SJCRH30 (cell line): ENCODE measurements at places on chromosomes 12 and 14.

DNA sequence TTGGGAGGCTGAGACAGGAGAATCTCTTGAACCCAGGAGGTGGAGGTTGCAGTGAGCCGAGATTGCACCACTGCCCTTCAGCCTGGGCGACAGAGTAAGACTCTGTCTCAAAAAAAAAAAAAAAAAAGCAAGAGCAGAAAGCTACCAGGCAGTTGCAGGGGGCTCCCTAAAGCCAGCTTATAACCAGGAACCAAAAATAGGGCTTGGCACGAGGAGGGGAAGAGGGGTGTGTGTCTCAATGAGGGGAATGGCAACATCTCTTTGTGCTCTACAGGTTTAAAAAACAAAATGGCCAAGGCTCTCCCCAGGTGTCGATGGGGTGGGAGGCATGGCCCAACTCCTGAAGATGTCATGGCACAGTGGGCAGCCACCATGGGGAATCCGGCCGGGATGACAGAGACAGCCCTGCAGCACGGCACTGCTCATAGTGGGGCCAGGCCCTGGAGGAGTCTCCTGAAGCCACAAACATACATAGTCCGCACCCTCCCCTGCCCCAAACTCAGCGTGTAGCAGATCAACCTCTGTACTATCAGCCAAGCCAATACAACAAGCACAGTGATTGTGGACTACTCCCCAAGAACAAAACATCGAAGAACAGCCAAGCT, 16.0 kb upstream of the EIF5 start:
- DNase-seq, result no peak

GRCh38 chr12:95633049-95633731, 81.9 kb upstream of the USP44 start:
- peak; percentile 28 for DNase-seq

DNA sequence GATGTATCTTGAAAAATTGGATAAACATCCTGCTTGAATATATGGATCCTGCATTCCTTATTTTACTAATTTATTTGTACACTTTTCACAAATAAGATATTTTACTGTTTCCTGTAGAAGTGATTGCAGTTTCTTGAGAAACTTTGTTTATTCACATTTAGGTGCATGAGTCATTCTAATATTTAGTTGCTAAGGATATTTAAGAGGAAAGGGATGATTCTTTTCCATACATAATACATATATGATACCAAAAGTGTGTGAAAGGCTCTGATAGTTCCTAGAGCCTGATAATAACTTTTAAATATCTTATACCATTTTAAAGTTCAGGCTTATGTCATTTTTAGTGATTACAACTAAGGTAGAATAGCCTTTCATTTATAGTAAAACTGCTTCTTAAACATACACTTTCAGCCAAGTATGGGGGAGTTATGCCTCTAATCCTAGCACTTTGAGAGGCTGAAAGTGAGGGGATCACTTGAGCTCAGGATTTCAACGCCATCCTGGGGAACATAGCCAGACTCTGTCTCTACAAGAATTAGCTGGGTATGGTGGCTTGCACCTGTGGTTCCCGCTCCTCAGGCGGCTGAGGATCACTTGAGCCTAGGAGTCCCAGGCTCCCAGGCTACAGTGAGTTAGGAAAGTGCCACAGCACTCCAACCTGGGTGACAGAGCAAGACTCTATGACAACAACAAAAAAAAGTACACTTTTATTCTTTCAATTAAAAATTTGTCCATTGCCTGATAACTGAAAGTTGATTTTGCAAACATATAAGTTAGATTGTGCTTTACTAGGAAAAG, 262.6 kb upstream of the LRIG3 start:
- peak; percentile 27 for DNase-seq

- no peak for DNase-seq
Measured at GRCh38 chr12:42090899-42091298, 53.8 kb downstream of the GXYLT1 start.

GRCh38 chr12:6567112-6567670, 900 bp downstream of the NOP2 start:
- DNase-seq, result peak; percentile 19

GRCh38 chr14:68225321-68225720, 405.7 kb downstream of the RAD51B start:
- DNase-seq, result no peak

GRCh38 chr14:22466491-22466890, 122.5 kb downstream of the DAD1 start:
- DNase-seq, result no peak

DNA sequence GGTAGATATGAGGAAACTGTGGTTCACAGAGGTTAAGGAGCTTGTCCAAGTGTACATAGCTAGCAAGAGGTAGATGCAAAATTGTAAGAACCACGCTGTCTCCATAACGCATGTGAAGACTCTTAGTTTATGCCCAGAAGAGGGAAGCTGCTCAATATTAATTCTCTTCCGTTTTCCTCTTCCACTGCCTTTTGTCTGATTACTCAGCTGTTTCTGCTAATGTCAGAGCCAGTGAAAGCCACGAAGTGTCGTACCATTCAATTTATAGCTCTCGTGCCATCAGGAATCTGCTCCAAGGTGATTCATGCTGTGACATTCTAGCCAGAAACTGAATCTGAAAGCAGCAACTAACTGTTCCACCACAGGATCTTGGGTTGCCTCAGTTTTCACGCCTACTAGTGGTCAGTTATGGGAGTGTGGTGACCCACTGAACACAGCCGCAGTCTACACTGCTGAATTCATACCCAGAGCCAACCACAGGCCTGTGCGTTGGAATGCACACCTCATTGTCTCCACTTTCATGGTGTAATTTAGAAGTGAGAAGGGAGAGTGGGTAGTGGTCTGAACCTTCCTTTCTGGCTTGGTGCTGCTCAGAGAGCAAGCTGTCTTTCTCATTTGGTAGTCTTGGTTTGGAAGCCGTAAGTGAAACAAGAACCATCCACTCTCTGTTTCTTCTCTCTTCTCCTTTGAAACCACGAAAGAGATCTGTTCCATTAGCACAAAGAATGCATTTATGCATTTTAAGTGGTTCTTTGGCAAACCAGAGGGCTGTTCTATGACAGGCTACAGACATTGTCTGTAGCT, 74.2 kb upstream of the NAP1L1 start:
- peak; percentile 77 for DNase-seq

DNA sequence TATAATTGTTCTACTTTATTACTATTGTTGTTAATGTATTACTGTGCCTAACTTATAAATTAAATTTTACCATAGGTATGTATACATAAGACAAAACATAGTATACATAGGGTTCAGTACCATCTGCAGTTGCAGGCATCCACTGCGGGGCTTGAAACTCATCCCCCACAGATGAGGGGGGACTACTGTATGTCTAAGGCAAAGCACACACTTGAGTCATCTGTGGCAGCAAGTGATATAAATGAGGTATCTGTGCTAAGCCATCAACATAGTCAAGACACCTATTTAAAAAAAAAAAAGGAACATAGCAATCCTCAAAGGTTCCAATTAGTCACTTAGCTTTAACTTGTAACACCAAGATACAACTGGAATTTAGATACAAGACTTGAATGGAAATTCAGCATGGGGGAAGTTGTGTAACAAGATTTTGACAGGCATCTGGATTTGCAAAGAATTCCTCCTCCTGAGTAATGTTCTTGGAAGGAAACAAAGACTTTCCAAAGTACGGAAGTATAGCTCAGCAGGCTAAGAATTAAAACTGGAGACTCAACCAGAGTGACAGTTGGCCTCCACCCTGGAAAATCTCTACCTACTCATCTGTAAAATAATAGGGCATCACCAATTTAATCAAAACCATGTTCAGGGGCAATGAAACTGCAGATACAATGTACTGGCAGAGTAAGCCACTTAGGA, 14.9 kb downstream of the DCAF5 start:
- DNase-seq, result no peak

GRCh38 chr12:100156731-100157426, 14.2 kb upstream of the BLTP3B start:
- peak; percentile 61 for DNase-seq

- no peak for DNase-seq
Measured at GRCh38 chr12:93876360-93876759, 199.2 kb downstream of the CRADD start.

DNA sequence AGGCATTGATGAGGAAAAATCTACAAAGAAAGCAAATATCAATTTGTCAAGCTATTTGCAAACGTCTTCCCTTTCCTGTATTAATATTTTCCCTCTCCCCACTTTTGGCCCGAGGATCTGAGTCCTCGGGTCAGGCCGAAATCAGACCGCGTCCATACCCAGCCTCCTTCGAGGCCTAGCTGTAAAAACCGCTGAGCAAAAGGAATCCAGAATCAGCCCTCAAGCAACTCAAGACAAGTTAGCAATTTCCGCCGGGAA, 353 bp upstream of the MAPK1IP1L start:
- no peak for DNase-seq

DNA sequence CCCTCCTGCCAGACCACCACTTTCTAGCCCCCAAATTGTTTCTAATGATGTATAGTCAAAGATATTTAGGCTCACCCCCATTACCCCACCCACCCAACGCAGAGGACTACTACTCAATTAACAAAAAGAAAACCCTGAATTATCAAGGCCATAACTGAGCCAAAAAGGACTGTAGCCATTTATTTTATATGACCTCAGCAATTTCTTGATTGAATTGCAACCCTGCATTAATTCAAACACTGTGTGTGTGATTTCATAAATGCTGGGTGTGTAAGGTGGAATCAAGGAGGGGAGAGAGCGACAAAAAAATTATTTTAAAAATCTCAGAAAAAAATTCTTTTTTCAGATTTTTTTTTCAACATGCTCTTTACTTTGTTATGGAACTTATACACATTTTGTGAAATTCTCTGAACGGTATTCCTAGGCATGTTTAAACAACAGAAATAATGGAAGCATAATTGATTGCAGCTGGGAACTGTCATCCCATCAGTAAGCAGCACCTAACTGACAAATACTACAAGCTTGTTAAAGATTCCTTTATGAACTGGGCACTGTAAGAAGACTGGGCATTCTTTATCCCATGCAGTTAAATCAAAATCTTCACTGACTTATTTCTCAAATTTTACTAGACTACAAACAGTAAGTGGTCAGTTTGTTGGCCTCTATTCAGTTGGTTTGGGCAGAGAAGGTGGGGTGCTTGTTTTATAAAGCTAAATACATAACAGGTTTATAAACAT, 179.1 kb downstream of the SOX5 start:
- DNase-seq, result no peak

DNA sequence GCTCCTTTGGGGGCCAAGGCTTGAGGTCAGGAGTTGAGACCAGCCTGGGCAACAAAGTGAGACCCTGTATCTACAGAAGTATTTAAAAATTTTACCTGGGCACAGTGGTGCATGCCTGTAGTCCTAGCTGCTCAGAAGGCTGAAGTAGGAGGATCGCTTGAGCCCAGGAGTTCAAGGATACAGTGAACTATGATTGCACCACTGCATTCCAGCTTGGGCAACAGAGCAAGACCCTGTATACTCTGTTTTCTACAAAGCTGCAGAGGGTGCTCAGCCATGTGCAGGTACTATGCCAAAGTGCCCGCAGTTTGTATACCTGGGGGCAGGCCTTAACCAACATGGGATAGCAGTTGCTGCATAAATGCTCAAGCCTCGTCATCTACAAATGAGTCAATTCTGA, 26.8 kb upstream of the CDKL1 start:
- no peak for DNase-seq

DNA sequence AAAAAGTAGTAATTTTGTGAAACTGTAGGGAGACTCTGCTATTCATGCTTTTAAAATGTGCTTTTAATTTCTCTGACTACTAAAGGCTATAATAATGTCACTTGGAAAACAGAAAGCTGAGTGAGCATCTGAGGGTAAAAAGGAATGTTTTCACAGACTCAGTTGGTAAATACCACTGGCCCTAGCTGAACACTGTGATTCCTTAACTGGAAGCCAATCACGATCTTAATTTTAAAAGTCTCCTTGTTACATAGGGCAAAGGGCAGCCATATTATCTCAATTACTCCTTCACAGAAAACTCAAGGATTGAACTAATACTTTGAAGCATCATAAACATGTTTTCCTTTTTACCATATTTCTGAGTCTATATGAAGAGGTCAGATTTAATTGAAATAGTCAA, 41.9 kb downstream of the PAWR start:
- DNase-seq, result no peak

- no peak for DNase-seq
Measured at GRCh38 chr12:113416091-113416754, 6.0 kb upstream of the SDSL start.

- DNase-seq, result no peak
Measured at GRCh38 chr12:106287364-106287763, 15.2 kb upstream of the TCP11L2 start.

- DNase-seq, result peak; percentile 88
Measured at GRCh38 chr12:124928095-124928911, 13.9 kb upstream of the UBC start.

DNA sequence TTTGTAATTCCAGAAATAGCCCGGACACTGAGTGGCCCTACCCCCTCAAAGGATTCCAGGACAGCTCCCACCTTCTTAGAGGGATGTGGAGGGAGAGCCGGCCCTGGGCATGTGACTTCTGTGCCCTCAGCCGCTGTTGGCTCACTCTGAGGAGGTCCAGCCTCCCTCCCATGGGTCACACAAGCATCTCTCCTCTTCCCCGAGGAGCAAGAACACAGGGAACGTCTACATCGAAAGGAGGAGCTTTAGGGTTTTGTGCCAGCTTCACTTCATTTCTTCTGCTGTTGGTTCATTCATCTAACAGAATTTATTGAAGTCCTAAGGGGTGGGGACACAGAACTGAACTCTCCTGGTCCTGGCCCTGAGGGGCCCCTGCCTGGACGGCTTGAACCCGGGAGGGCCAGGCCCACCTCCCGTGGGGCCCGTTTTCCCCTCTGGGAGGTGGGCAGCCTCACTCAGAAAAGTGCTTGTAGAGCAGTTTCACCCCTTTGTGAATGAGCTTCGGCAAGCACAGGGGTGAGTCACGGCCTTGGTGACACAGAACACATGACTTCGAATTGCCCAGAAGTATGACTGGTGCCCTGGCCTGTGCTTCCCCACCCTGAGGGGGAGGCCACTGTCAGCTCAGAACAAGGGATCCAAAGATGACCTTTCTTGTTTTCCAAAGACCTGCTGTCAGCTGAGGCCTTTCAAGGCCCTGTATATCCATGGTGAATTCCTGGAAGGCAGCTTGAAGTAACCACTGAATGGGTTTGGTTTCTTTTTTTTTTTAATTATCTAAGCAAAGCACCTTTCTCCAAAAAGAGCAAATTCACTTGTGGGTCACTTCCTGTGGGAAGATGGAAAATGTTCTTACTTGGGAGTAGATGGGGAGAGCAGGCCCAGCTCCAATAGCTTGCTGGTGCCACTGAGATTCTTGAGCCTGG, 39.2 kb downstream of the NFKBIA start:
- no peak for DNase-seq

DNA sequence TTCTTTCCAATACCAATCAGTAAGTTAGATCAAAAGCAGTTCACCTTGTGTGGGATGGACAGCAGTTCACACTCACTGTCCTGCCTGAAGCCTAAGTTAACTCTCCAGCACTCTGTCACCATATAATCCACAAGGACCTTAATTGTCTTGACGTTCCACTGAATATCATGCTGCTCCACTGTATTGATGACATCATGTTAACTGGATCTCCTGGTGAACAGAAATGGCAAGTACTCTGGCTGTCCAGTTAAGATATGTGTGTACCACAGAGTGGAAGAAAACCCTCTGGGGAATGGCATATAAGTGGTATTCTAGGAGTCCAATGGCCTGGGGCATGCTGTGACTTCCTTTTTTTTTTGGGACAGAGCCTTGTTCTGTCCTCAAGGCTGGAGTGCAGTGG, 16.2 kb downstream of the CDKL1 start:
- DNase-seq, result no peak
